ENCODE measurements at places on chromosomes 1 and 21.

GRCh38 chr1:56473582-56474270, 105.6 kb downstream of the PLPP3 start:
- no peak for DNase-seq

- DNase-seq, result no peak
Measured at GRCh38 chr1:178266619-178267066, 172.7 kb downstream of the RASAL2 start.

DNA sequence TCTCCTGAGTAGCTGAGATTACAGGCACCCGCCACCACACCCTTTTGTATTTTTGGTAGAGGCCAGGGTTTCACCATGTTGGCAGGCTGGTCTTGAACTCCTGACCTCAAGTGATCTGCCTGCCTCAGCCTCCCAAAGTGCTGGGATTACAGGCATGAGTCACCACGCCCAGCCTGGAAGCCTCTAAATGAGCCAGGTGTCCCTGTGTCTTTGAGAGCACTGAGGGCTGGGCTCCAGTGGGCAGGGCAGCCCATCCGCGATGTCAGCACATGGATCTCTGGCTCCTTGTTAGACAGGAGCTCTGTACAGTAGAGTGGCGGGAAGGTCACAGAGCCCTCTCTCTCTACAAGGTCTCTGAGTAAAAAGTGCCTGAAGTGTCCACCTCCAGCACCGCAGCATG, 124.3 kb downstream of the PGBD5 start:
- DNase-seq, result no peak

GRCh38 chr1:226051365-226051764, 11.2 kb upstream of the H3-3A start:
- DNase-seq, result no peak

GRCh38 chr1:160685266-160685665, 26.4 kb downstream of the CD48 start:
- DNase-seq, result peak; percentile 31
